ENCODE measurements at places on chromosomes 6 and 20.

DNA sequence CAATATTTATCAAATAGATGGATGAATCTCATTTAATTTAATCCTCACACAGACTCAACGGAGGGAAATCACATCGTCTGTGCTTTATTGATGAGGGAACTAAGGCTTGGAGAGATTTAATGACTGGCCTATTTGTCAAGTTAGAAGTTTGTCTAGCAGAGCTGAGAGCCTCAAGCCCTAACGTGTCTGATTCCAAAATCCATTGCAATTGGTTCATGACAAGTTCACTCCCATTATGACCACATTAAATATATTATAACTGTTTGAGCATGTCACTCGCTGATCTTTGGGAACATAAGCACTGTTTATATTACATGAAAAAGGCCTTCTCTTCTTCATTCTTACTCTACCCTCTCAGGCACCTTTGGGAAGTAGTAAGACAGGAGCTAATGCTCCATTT is 89.4 kb upstream of the SIRPA start:
- DNase-seq, result no peak

GRCh38 chr6:15663130-15663871 is 473 bp upstream of the DTNBP1 start:
- no peak for DNase-seq

DNA sequence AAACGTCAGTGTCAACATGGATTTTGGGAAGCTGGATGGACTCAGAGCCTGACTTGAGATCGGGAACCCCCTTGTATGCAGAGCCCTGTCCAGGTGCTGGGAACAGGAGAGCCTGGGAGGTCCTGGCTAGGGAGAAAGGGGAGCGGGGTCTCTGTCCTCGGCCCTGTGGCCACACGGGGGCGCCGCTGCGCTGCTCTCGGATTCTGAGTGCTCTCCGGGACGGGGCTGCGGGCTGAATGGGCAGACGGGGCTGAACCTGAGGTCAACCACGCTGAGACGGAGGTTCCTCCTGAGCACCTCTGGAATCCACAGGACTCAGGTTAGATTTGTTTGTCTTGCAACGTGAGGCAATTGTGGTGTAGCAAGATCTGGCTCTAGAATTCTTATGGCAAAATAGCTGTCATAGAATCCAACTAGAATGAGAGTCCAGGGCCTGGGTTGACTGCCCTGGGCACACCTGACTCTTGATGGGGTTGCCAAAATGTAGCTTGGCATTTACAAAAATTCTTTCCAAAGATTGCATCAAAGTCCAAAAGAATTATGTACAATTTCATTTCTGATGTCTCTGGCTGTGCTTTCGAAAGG is 20.6 kb upstream of the HLA-F start:
- DNase-seq, result peak; percentile 79

- DNase-seq, result peak; percentile 33
Measured at GRCh38 chr6:42819803-42820511, 38.1 kb downstream of the BICRAL start.

DNA sequence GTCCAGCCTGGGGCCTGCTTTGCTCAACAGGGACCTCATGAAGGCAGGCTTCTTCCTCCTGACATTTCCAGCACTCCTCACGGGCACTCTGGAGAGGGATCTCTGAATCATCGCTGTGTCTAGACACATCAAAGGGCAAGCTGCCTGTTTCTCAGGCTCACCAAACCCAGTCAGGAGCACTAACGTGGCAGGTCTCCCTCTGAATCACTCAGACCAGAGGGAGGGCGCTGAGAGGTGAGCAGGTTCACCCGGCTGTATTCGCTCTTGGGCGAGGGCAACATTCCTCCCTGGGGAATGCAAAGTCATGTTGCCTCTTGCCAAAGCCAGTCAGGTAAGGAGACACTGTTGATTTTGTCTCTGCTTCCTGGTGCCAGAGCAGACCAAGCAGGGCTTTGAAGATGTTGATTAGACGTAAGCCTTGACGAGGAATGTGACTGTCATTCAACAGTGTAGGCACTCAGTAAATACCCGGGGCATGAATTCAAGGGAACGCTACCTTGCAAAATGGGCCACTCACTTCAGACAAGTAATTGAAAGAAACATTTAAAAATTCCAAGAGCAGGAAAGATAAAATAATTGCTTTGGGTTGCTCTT is 50.1 kb downstream of the CYP24A1 start:
- no peak for DNase-seq

DNA sequence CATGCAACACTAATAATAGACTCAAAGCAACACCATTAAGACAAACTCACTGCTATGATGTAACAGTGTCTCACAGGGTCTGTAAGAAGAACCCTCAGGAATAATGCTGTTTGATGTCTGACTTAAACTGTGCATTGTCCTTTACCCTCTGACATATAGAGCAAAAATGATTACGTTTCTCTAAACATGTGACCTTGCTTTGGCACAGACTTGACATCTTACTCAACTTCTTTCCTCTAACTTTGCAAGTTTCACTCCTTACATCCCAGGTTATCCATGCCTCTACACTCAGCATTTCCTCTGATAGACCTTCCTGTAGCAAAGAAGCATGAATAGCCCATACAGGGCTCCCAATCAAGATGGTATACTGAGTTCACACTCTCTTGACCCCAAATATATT is 252.7 kb downstream of the UST start:
- DNase-seq, result no peak

GRCh38 chr6:138577151-138577915 is 78.0 kb upstream of the NHSL1 start:
- DNase-seq, result no peak

DNA sequence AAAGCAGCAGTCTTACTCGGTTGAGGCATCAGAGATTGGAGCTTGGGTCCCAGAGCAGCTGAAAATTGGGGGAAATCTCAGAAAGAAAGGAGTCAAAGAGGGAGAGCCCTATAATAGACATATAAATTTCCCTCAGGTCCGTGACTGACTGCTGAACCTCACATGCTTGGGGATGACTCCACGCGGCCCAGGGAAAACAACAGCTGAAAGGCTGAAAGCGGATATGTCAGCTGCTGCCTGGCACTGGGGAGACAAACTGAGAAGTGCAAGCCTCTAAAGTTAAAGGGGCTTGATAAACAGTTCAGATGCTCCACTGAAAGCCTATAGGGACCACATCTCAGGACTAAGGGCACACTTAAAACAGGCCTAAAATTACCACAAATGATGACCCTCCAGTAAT is 255.9 kb upstream of the RIN2 start:
- no peak for DNase-seq

DNA sequence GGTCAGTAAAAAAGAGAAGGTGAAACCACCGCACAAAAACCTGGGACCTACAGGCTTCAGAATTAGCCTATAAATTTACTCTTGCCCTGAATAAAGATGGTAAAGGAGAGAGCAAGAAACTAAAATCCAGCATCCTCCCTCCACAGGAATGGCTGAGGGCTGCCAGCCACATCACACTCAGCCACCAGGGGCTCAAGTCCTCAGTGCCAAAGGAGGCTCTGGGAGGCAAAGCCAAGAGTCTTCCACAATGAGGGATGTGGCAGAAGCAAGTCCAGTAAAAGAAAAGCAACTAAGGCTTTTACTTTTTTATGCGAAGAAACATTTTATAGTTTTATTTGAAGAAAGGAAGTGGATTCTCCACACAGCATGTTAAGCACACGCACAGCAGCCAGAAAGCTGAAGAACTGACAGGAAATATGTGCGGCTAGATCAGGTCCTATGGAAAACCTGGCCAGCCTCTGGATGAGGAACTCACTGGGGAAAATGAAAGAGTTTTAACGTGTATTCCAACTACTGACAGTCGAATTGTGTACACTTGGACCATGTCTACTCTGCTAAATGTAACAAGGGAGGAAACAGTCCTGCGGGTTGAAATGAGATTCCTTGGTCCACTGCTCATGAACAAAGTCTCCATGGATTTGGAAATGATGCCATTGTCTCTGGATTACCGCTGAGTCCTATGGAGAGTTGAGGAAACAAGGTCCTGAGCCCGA is 219.4 kb upstream of the SSTR4 start:
- DNase-seq, result no peak

DNA sequence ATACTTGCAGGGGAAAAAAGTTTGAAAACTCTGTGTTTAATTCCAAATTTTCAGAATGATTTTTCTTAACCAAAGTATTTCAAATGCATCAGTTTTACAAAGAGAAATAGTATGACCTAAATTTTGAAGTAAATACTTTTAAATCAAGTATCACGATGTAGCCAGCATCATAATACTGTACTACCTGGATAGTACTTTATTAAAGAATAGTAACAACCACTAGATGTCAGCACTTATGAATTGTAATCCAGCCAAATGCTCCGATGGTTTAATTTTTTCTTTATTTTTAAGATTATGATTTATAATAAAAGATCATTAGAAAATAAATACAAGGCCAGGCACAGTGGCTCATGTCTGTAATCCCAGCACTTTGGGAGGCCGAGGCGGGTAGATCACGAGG is 37.2 kb upstream of the HACE1 start:
- no peak for DNase-seq

GRCh38 chr20:35106827-35107380 is 14.3 kb upstream of the TRPC4AP start:
- no peak for DNase-seq

- peak; percentile 59 for DNase-seq
Measured at GRCh38 chr6:70706491-70707123, 38.9 kb downstream of the SMAP1 start.

DNA sequence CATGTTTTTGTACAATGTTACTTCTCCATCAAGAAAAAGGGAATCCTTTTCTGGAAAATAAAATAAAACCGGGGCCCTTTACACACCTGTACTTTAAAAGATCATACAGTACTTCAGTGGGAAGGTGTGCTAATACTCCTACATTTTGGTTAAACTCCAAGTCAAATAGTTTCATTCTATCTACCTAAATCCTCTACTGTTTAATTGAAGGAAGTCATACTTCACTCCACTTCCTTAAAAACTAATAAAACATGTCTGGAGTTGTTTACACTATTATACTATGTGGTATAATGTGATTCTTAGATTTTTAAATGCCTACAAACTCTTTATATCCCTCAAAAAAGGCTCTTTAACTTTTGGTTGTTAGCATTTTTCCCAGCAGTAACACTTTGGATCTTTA is 18.6 kb upstream of the HBS1L start:
- no peak for DNase-seq

GRCh38 chr6:52330470-52330869 is 31.5 kb upstream of the PAQR8 start:
- DNase-seq, result no peak

- DNase-seq, result peak; percentile 57
Measured at GRCh38 chr6:70371454-70372105, 41.7 kb upstream of the FAM135A start.

DNA sequence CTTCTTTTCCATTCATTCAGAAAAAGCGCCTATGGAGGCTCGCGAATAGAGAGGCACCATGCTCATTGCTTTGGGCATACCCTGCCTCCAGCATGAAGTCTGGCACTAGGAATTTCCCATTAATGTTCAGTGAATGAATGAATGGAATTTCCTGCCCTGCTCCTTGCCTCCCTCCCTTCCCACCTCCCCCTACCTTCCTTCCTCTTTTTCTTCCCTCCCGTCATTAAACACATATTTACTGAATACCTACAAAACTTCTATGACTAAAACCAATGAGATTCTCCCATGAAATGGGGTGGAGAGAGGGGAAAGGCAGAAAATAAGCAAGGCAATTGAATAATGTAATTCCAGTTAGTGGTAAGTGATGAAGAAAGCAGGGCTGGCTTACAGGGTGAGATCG is 213.8 kb upstream of the AGPAT4 start:
- DNase-seq, result no peak

DNA sequence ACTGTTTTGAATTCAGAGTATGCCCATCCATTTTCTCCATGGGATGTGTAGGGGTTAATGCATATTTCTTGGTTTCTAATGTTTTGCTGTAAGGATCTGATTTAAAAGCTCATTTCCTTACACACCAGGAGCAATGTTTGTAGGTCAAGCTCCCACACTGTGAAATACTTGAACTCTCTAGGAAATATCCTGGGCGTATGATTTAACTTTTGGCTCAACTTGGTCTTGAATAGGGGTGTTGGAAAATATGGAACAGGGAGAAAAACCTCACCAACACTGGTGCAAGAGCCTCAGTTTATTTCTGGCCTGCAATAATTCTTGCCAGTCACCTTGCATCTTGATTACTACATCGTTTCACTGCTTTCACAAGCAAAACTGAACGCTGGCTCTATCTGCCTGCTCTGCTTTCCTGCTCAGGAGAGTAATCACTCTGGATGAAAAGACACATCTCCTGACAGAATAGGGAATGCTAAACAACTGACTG is 25.1 kb upstream of the RFPL4B start:
- DNase-seq, result no peak

DNA sequence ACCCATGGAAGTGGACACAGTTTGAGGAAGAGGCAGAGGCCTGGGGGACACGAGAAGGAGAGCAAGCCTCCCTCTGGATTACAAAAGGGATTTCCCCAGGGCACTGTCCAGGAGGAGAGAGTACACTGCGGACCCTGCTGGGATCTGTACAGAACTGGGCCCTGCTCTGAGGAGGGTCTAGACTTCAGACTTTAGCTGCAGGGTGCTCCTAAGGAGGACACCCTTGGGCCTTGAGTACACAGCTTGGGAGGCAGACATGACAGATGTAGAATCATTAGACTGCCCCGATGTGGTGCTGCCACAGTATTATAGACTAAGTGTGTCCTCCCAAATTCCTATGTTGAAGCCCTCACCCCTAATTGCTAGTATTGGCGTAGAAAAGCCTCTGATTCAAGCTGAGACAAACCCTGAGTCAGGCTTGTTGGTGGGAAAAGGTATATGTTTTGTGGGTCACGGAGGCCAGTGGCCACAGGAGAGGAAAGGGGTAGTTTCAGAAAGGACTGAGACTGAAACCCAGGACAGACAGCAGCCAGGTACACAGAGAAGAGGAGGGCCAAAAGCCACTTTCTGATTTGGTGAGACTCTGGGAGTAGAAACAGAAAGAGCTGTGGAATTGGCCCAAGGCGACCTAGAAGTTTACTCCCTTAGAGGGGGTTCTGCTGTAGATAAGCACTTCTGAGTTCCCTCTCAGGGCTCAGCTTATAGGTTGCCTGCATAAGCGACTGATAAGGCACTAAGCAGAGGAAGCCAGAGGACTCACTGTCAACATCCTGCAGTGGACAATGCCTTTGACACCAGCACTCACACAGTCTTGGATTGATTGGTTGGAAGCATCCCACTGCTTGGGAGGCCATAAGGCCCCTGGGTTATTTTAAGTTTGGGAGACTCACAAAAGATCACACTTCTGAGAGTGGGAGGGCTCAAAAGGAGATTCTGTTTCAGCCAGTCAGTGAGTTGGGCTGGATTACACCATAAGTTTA is 16.5 kb upstream of the SH3BGRL2 start:
- no peak for DNase-seq

- no peak for DNase-seq
Measured at GRCh38 chr20:24999568-24999967, 7.0 kb upstream of the APMAP start.

GRCh38 chr6:76217606-76218005 is 145.1 kb upstream of the IMPG1 start:
- DNase-seq, result no peak

DNA sequence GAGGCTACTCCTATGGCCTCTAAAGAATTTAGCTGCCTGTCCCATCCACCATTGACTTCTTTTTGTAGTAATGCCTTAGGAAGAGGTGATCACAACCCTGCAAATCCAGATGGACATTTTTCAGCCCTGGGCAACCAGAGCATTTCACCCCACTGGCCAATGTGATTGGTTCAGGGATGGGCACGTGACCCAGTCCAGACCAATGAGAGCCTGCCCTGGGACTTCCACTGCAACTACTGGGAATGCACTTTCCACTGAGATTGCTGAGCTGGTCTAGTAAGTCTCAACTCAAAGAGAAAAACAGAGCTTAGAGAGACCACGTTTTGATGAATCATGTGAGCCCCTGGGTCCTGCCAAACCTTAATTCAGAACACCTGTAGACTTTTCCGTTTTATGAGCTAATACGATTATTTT is 8.9 kb upstream of the UBE2V1 start:
- DNase-seq, result no peak

GRCh38 chr6:93985953-93986352 is 566.6 kb upstream of the EPHA7 start:
- no peak for DNase-seq

Measured in CD4-positive, alpha-beta T cell treated with Interleukin-12 subunit alpha and Interleukin-12 subunit beta, for 1 hour (primary cell).